ENCODE measurements at places on chromosomes 3 and 15. TPM values are rescaled to one million over a fixed set of nuclear protein-coding genes. Genes with fewer than 3 reads are reported as not detected.

GRCh38 chr15:99062226-99062625, 42.7 kb upstream of the SYNM start:
- H3K27me3 ChIP-seq: peaks cover 3% of the 10 kb centered on the region
- no peak for DNase-seq
- no peak overlapping the region for H3K4me3 ChIP-seq
- H3K27ac ChIP-seq: no peak overlapping the region
- H3K36me3 ChIP-seq: no peaks in the 10 kb centered on the region

- DNase-seq: no peak
- no peaks in the 10 kb centered on the region for H3K27me3 ChIP-seq
- H3K4me1 ChIP-seq: no peaks in the 10 kb centered on the region
- H3K36me3 ChIP-seq: no peaks in the 10 kb centered on the region
- H3K27ac ChIP-seq: no peak overlapping the region
These were observed 13.7 kb downstream of the EEFSEC start for GRCh38 chr3:128166971-128167453.

GRCh38 chr3:172065527-172065926, 26.1 kb downstream of the FNDC3B start:
- H3K27ac ChIP-seq: peak overlapping the region; percentile 38
- H3K4me3 ChIP-seq: no peak overlapping the region
- H3K4me1 ChIP-seq: peaks cover 16% of the 10 kb centered on the region
- no peaks in the 10 kb centered on the region for H3K27me3 ChIP-seq
- peaks cover 11% of the 10 kb centered on the region for H3K36me3 ChIP-seq

DGKG gene
- total RNA-seq: 0.64 TPM

GRCh38 chr15:67501836-67502461, 19.0 kb upstream of the C15orf61 start:
- H3K36me3 ChIP-seq: no peaks in the 10 kb centered on the region
- DNase-seq: no peak
- no peaks in the 10 kb centered on the region for H3K4me1 ChIP-seq

GRCh38 chr3:177300039-177300833, 103.0 kb upstream of the TBL1XR1 start:
- no peaks in the 10 kb centered on the region for H3K36me3 ChIP-seq
- peak; percentile 74 for DNase-seq
- H3K4me3 ChIP-seq: no peak overlapping the region
- no peaks in the 10 kb centered on the region for H3K27me3 ChIP-seq
- peaks cover 3% of the 10 kb centered on the region for H3K4me1 ChIP-seq

DNA sequence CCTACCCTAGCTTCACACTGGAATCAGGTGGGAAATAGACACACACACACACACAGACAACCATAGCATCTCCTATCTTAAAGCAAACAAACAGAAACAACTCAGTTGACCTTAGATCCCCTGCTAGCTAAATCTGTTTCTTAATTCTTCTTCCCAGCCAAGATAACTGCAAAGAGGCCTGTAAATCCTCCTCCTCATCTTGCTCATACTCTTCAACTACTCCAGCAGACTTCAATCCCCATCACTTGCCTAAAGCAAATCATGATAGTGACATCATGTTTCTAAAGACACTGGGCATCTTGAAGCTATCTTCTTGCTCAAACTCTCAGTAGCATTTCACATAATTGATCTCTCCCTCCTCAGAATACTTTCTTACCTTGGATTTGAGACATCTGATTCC, 303.0 kb downstream of the RBMS3 start:
- no peak overlapping the region for H3K4me3 ChIP-seq
- no peaks in the 10 kb centered on the region for H3K36me3 ChIP-seq
- no peak for DNase-seq
- no peaks in the 10 kb centered on the region for H3K27me3 ChIP-seq
- no peak overlapping the region for H3K27ac ChIP-seq

GOLGA8N gene
- 3.0 TPM for total RNA-seq

PCNP gene
- total RNA-seq: 147 TPM

GRCh38 chr3:191227541-191227940, 28.5 kb downstream of the OSTN start:
- H3K27me3 ChIP-seq: no peaks in the 10 kb centered on the region
- no peaks in the 10 kb centered on the region for H3K4me1 ChIP-seq
- H3K4me3 ChIP-seq: no peak overlapping the region
- DNase-seq: no peak
